ENCODE measurements at places on chromosomes 1 and 21.

GRCh38 chr1:8903908-8904650, 25.6 kb upstream of the ENO1 start:
- DNase-seq, result no peak

- DNase-seq, result no peak
These were observed 38.6 kb downstream of the DENND1B start for GRCh38 chr1:197736685-197737084.

DNA sequence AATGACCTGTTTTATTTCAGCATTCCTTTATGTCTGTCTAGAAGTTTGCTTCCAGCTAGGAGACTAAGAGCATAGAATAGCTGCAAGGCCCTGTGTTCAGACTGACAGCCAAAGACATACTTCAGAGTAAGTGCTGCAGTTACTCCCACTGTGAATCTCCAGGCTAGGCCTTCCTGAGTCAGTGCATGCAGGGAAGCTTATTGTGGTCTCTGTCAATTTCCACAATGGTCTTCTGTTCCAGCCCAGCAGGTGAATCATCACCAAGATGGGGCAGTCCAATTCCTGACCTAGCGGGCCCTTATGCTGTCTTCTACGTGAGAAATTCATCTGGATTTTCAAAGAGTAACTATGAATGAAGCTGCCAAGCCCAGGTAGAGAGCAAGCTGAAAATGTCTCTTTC, 146.3 kb upstream of the C8B start:
- no peak for DNase-seq

GRCh38 chr1:23004112-23004511, 11.5 kb downstream of the TEX46 start:
- no peak for DNase-seq

DNA sequence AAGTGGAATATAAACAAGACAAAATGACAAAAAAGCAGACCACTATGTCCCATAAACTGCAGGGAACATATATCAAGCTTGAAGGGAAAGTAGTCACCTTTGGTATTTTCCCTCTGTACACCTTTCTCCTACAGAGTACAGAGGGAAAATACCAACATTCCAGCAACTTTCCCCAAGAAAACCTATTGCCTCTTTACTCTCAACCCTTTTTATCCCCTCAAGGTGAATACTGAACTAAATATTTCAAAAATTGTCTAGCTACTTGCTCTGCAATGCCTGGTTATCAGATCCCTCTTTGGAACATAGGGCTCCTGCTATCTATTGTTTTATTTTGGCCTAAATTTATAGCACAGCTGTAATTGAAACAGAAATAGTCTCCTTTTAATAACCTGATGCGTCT, 15.8 kb downstream of the CTXND2 start:
- no peak for DNase-seq

DNA sequence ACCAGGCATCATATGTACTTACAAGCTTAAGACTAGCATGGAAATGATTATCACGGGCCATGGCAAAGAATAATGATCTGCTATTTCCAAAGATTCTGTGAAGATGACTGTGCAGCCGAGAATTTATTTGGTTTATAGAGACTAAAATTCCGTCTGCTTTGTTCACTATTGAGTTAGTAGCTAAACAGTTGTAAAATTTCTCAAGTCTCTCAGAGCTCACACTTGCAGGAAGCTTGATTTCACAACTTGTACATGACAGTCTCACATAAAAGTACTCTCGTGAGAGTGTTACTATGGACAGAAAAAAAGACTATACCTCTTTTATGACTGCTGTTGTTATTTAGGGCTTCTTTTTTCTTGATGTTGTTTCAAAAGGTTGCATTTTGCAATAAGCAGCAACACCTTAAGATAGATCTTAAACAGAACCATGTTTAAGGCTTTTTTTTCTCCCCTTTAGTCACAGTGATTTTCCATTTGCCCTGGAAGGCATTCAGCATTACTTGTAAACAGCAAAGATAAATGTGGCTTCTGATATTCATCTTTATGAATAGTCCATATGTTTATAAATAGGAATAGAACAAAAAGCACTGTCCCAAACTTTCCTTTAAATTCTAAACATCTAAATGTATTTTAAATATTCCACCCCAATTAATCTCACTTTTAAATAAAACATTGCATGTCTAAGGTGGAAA, 24.8 kb downstream of the ST6GALNAC5 start:
- DNase-seq, result no peak

DNA sequence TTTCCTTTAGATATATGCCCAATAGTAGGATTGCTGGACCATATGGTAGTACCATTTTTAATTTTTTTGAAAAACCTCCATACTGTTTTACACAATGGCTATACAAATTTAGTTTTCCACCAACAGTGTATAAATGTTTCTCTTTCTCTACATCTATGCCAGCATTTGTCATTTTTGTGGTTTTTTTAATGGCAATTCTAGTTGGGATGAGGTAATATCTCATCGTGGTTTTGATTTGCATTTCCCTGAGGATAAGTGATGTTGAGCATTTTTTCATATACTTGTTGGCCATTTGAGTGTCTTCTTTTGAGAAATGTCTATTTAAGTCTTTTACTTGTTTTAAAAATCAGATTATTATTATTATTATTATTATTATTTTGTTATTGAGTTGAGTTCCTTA, 35.5 kb downstream of the PLA2G4A start:
- no peak for DNase-seq

DNA sequence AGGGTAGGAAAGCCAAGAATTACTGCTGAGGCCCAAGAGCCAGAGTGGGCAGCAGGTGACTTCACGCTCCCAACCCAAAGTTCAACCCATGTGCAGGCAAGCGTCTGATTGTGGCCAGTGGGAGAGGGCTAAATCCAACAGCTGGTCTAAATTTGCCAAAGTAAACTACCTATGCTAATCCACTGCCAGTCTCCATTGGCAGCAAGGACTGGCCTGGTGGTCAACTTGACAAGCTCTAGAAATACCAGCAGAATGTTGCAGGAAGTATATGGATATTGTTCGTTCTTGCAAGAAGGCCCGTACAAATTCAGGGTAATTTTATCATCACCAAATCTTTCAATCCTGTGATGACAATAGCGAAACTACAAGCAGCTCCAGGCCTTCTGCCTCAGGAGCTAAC, 1.5 kb downstream of the TMEM63A start:
- DNase-seq, result peak; percentile 80

DNA sequence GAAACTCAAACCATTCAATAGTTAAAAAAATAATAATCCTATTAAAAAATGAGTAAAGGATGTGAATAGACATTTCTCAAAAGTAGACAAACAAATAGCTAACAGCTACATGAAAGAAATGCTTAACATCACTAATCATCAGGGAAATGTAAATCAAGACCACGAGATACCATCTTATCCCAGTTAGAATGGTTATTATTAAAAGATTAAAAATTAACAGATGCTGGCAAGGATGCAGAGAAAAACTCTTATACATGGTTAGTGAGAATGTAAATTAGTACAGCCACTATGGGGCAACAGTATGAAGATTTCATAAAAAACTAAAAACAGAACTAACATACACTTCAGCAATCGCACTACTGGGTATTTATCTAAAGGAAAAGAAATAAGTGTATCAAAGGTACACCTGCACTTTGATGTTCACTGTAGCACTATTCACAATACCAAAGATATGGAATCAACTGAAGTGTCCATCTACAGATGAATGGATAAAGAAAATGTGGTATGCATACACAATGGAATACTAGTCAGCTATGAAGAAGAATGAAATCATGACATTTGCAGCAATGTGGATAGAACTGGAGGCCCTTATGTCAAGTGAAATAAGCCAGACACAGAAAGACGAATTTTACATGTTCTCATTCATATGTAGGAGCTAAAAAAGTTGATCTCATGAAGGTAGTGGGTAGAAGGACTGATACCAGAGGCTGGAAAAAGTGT, 117.9 kb downstream of the ACBD6 start:
- no peak for DNase-seq

GRCh38 chr1:59697150-59697800, 117.5 kb upstream of the HOOK1 start:
- no peak for DNase-seq

DNA sequence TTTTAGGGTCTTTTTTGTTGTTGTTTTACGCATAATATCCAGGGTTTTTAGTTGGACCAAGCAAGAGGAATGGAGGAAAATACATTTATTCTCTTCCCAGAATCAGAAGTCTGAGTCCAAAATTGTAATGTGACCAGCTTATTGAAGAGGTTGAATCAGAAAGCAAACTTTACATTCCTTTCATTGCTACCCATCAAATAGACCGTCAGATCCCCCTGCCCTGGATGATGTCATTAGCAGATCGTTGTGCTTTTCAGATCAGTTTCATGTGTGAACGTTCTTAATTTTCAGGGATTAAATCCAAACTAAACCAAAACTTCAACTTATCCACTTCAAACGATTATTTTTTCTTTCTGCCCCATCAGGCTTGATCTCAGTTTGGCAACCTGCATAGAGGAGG, 85.7 kb upstream of the NGF start:
- DNase-seq, result no peak

GRCh38 chr21:33042812-33043211, 17.1 kb downstream of the OLIG2 start:
- DNase-seq, result no peak

DNA sequence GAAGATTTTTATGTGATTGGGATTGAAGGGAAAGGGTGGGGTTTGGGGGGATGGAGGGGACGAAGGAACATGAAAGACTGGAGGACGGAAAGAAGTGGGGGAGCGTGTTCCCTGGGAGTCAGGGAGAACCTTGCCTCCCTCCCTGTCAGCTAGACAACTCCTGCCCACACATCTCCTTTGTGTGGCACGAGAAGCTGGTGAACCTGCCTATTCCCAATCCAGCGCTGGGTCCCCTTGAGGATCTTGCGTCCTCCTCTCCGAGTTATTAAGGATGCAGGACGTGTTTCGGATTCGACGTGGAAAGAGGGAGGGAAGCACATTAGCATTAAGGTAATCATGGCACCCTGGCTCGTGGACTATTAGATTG, 1.4 kb downstream of the LRRC7 start:
- DNase-seq, result no peak

DNA sequence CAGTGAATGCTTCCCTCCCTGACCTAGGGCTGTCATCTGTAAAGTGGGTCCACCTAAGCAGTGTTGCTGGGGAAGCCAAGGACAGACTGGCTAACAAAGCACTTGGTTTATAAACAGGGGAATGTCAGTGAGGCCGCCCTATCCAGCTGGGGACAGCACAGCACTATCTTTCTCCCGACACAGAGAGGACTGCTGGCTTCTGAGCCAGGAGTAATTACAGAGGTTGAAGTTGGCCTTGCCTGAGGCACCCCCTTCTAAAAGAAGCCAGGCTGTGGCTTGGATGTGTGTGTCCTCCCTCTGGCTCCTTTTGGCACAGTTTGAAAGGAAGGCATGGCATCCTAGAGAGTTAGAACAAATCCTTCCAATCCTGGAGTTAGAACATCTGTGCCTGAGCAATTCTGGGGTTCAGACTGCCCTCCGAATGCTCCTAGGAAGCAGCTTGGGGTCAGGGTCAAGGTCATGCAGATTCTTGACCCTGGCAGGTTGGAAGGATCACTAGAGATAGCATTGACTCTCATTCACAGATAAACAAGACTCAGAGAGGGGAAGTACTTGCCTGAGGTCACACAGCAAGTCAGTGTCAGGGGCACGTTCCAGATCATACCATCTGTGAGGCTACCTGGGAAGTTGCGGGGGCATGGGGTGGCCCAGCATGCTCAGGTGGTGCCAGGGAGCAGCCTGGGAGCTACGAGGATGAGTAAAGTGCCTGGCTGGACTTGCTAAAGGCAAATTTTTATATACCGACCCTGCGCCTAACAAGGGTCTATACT, 1.3 kb upstream of the LDLRAP1 start:
- DNase-seq, result no peak

DNA sequence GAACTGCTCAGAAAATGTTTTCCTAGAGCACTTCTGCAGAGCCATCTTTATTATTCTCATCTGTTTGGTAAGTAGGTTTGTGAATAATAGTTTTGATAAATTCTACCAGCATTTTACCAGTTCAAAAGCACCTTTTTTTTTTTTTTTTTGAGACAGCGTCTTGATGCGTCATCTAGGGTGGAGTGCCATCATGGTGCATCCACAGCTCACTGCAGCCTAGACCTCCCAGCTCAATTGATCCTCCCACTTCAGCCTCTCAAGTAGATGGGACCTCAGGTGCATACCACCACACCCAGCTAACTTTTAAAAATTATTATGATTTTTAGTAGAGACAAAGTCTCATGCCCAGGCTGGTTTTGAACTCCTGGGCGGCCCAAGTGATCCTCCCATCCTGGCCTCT, 9.8 kb upstream of the RHBG start:
- DNase-seq, result no peak

DNA sequence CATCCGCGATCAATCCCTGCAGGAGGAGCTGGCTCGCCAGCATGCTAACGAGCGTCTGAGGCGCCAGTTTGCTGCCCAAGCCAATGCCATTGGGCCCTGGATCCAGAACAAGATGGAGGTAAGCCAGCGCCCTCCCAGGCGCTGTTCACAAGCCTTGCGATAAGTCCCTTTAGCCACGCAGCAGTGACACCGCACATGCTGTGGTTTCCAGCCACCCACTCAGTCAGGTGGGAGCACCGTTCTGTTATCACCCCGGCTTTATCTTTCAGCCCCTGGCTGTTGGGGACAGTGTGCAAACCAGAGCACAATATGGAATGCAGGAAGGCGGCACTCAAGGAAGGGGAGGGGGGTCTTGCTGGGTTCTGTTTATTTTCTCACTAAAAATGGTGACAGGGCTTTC, 41.1 kb upstream of the MTR start:
- no peak for DNase-seq

GRCh38 chr1:58108783-58109182, 437.7 kb downstream of the OMA1 start:
- no peak for DNase-seq

DNA sequence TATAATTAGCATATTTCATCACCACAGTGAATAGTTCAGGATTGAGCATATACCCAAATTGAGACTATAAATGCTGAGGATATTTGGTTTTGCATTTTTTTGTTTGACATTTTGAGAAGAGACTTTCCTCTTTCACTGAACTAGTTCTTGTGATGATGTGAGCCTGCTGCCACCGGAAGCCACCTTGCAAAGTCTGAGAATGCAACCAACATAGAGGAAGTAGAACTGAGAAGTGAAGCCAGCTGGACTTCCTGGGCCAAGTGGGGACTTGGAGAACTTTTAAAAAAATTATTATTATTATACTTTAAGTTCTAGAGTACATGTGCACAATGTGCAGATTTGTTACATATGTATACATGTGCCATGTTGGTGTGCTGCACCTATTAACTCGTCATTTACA, 102.3 kb downstream of the RPE65 start:
- no peak for DNase-seq

- no peak for DNase-seq
These were observed 2.2 kb downstream of the IER5 start for GRCh38 chr1:181090641-181091126.

DNA sequence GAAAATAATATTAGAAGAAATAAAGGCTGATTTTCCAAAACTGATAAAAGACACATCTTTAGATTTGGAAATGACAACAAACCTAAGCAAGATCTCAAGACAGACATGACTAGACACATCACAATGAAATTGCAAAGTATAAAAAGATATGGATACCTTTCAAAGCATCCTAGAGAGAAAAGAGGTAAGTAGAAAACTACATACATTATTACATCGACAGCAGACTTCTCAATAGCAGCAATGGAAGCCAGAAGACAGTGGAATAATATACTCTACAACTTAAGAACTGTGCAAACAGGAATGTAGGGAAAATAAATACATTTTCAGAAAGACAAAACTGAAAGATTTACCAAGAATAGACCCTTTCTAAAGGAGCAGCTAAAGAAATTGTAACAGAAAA, 50.2 kb downstream of the DENND1B start:
- no peak for DNase-seq
